ENCODE measurements at places on chromosomes 2 and 18.

- DNase-seq, result peak; percentile 98
These were observed 151.7 kb upstream of the ITGA4 start for GRCh38 chr2:181305301-181306123.

GRCh38 chr2:120867290-120868241, 131.9 kb downstream of the GLI2 start:
- DNase-seq, result no peak

- DNase-seq, result no peak
These were observed 137.7 kb upstream of the ITGB6 start for GRCh38 chr2:160337728-160338127.

- DNase-seq, result no peak
These were observed 445.2 kb downstream of the IRS1 start for GRCh38 chr2:226354434-226354833.

DNA sequence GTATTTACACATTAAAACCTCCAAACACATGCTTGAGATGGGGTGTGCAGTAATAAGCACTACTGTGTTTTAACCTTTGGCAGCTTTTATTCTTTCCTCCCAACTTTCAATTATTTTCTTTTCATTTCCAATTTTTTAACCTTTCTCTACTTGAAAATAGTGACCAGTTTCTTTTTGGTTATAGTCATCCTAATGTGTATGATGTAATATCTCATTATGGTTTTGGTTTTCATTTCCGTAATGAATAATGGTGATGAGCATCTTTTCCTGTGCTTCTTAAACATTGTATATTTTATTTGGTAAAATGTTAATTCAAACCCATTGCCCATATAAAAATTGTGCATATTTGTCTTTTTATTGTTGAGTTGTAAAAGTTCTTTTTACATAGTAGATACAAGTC, 103.5 kb downstream of the BMPR2 start:
- DNase-seq, result no peak

DNA sequence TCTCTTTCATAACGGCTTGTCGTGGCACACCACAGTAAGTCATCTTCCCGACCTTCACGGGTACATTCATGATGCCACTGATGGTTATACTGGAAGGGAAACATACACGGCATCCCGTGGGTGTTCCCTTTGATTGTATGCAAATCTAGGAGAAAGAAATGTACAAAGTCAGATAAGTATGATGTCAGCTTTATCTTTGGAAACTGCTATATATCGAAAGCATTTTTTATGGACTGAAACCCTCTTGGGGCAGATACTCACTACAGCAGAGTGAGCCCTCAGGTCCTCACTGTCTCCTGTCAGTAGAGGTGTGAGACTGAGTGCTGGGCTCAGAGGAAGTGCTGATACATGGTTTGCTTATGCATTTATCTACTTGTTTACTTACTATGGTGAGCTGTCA, 20.4 kb downstream of the PLA2R1 start:
- DNase-seq, result no peak

DNA sequence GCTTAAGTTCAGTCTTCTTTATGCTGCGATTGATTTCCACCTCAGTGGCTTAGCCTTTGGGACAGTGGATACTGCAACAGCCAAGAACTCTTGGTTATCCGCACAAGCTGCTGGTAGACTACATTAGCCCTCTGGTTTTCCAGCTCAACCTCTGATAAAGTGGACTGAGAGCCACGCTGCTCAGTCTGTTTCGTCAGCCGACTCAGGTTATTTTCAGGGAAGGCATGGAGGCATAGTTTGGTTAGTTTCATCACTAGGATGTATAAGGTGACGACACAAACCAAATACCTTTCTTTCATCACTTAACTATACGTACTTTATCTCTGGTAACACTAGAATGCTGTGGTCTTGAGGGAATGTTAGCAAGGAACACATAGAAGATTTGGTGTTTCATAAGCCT, 14.2 kb downstream of the CD8A start:
- DNase-seq, result no peak

DNA sequence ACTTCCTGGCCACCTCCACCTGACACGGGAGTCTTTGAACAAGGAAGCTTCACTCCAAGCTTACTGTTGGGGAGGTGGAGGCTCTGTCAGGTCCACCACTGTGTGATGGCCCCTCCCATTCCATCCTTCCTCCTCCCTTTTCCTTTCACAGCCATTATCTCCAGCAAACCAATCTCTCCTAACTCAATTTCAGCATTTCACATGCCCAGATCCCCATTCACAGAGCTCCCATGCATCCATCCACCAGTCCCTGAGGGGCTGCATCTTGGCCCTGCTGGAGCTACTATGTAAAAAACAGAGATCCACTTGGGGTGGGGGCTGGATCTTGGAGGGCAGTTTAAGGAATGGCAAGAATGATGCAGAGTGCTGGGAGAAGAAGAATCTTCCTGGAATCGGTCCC, 129.0 kb upstream of the COPS8 start:
- no peak for DNase-seq

DNA sequence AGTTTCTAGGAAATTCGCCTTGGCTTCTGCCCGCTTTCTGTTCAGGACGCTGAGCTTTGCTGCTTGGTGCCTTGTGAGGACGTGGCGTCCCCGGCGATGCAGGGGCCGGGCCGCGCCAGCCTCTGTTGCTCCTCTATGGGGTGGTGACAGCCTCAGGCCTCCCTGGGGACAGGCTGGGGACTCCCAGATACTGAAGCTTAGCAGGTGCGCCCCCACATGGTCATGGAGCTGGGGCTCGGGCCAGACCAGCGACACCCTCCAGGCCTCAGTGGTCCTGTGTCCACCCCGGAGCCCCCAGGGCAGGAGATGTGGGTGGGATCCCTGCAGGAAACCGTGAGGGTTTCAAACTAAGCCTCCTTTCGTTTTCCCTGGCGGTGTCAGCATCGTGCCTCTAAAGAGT, 29.2 kb downstream of the KCNG2 start:
- DNase-seq, result no peak

DNA sequence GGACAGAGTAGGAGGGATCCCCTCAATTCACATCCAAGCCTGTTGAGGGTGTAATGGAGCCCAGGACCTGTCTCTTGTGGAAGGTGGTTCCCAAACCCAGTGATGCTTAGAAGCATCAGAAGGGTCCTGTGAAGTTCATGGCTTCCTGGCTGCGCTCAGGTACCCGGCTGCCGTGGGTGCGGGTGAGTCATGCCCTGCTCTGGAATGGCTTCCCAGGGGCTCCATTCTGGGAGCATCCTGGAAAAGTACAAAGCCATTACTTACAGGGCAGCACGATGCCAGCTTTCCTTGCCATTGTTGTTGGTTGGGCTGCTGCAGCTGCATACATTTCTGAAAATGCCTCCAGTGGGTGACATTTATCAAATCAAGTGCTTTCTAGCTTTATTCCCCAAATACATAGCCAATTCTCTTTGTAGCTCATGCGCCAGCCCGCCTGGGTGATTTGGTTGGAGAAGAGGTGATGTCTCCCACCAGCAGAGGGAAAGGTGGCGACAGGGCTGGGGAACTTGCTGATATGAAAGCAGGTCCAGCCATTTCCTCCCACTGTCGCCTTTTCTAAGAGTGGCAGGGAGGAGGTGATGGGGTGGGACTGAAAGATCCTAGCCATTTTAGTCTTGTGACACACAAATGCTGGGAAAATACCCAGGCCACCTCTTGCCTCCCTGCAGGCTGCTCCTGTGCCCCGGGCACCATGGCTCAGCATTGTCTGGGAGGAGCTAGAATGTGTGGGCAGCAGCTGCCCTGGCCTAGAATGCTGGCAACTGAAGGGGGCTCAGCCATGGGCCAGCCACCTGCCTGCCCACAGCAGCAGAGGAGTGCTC, 65.9 kb upstream of the HPCAL1 start:
- DNase-seq, result no peak

DNA sequence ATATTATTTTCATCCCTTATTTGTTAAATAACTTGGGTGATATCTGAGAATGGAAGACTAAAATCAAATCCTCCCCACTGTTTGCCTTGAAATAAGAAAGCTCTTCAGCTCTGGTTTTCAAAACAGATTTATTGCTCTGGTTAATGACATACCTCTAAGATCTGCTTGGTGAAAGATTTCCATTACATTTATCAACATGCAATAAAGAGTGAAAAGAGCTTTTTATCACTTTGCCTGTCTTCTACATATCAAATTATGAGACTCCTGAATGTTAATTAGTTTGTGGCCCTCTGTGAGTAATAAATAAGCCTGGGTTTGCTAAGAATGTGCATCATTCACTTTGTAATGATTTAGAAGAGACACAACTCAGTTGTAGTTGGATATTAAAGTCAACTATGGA, 115.7 kb downstream of the PRKRA start:
- DNase-seq, result no peak

GRCh38 chr2:240172071-240172895, 31.8 kb upstream of the OTOS start:
- no peak for DNase-seq

GRCh38 chr2:128557831-128558241, 239.2 kb upstream of the HS6ST1 start:
- DNase-seq, result no peak

DNA sequence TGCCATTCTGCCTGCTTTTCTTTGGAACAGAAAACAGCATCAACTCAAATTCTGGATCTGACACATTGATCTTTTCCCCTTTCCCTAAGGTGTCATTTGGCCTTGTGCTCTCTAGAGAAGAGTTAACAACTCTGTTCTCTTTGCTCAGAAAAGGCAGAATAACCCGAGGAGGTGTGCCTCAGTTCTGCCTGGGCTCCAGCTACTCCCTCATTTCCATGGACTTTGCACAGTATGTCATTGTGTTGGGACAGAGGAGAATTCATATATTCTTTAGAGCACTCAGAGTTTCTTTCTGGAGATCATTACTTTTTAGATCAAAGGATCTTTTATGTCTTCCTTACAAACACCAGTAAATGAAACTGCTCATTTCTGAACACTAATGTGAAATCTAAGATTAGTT, 249.1 kb downstream of the PHLPP1 start:
- no peak for DNase-seq

DNA sequence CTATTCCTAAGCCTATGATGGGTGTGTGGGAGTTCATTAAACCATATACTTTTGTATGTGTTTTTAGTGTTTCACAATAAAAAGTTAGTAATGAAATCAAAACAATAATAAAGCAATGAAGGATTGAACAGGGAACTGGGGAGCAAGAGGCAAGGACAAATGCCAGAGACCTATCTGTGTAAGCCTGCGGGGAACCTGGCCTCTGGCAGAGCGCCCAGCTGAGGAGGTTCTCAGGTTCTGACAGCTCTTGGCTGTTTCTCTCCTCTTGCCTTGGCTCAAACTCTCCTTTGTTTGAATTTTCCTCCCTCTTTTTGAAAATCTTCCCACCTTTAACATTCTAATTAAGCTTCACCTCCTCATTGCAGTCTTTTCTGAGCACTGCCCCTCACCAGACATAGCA, 200.0 kb upstream of the NCKAP5 start:
- no peak for DNase-seq

DNA sequence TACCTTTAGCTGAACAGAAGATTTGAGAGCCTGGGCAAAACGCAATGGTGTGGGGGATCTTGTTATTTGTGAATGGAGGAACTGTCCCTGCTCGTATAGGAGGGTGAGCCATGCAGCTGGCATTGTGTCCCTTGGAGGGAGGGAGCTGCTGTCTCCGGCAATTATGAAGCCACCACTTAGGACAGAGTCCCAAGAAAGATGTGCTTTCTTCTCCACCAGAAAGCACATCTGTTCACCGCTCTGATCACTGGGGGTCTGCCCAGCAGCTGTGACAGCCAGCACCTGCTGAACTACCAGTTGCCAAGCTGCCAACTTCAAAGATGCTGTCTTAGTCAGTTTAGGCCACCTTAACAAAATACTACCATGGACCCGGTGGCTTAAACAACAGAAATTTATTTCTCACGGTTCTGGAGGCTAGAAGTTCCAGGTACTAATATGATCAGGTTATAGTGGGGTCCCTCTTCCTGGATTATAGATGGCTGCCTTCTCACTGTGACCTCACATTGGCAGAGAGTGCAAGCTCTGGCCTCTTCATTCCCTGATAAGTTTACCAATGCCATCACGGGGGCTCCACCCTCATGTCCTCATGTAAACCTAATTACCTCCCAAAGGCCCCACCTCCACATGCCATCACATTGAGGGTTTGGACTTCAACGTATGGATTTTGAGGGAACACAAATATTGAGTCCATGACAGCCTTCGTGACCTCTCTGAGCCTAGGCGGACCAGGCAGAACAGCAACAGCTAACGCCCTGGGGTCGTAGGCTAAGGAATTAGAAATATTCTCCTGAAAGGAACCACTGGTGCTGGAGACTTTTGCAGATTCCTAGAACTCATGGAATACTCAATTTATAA, 148.3 kb downstream of the RHBDD1 start:
- no peak for DNase-seq

DNA sequence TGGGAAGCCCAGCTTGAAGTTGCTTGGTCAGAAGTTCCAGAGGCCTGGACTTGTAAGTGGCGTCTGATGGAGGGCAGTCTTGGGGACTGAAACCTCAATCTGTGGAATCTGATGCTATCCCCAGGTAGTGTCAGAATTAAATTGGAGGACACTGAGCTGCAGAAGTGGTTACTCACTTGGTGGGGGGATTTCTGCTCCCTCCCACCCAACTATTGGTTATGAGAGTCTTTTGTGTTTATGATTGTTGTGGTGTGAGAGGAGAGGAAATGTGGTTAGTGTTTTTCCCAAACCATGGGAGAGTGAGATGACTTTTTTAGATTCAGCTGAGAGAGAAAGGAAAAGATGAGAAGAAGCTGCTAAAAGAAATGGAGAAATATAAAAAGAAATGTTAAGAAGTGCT, 12.8 kb downstream of the ZBTB14 start:
- DNase-seq, result no peak

- no peak for DNase-seq
These were observed 33.1 kb upstream of the DNMT3A start for GRCh38 chr2:25374827-25375226.

DNA sequence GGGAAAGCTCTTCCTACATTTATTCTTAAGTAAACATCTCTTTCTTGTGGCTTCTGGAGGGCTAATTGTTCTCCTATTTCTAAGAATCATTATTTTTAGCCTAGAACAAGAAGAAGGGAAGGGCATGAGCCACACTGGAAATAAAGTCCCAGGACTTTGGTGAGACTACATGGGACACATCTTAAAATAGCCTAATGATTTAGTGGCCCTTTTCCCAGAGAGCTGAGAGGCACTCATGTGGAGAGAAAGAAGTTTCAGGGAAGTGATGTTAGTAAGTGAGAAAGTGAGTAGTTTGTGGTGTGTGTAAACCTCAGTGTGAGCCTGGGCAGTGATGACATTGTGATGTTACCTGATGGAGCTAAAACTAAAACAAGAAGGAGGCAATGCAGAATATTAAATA, 14.6 kb downstream of the ITGA4 start:
- DNase-seq, result no peak

GRCh38 chr2:95062242-95063085, 37.0 kb downstream of the MAL start:
- DNase-seq, result no peak

- DNase-seq, result no peak
These were observed 421.4 kb upstream of the RGPD4 start for GRCh38 chr2:107405261-107405660.

DNA sequence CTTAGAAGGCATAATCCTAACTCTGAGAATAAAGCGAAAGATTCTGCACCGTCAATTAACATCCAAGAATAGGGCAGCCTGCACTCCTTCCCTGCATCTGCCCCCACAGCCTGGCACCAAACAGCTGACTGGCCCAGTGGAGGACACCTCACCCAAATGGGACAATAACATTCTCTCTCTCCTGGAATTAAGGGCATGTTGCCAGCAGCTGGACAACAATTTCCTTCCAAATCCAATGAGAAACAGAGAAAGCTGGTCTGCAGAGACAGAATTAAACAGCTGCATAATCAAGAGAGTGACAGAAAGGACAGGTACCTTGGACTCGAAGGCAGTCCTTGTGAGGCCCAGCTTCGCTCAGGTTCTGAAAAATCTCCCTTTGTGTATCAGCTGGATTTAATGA, 15.0 kb downstream of the COX7A2L start:
- no peak for DNase-seq

All from SIG-M5 (cell line).